Activated CD4-positive, alpha-beta T cell treated with anti-CD3 and anti-CD28 coated beads, Interleukin-2, amount 10 ng/mL, durations not matched to agents 7 days and 5 days (primary cell): ENCODE measurements at places on chromosomes 3 and 15. TPM values are rescaled to one million over a fixed set of nuclear protein-coding genes. Genes with fewer than 3 reads are reported as not detected.
A peak's percentile ranks its signal among the peaks of the same experiment; 100 is the strongest.

- peaks cover 30% of the 10 kb centered on the region for H3K36me3 ChIP-seq
- no peaks in the 10 kb centered on the region for H3K27me3 ChIP-seq
- H3K4me3 ChIP-seq, result no peak overlapping the region
- no peak overlapping the region for H3K27ac ChIP-seq
- DNase-seq, result no peak
These were observed 198.1 kb downstream of the MBNL1 start for GRCh38 chr3:152466784-152467183.

The LRRC49 gene
- not detected for total RNA-seq

- no peaks in the 10 kb centered on the region for H3K36me3 ChIP-seq
- H3K27me3 ChIP-seq, result peaks cover 6% of the 10 kb centered on the region
- no peak overlapping the region for H3K27ac ChIP-seq
- no peaks in the 10 kb centered on the region for H3K4me1 ChIP-seq
- DNase-seq, result no peak
- H3K4me3 ChIP-seq, result no peak overlapping the region
These were observed 13.3 kb upstream of the SSUH2 start for GRCh38 chr3:8657804-8658305.

DNA sequence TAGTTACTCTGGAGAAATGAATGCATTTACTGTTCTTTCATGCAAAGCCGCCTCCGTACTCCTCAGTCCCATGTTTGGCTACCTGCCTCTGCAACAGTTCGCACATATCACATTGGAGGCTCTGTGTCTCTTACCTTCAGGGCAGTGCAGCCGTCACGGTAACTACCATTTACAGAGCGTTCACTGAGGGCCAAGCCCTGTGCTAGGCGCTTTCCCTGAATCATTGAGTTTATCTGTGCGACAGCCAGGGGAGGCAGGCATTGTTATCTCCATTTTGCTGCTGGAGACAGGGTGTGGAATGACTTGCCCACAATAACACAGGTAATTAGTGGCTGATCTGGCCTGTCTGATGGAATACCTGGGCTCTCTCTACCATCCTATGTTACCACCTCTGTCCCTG is 115.0 kb downstream of the THSD4 start:
- H3K27ac ChIP-seq, result no peak overlapping the region
- no peak overlapping the region for H3K4me3 ChIP-seq
- H3K36me3 ChIP-seq, result no peaks in the 10 kb centered on the region

DNA sequence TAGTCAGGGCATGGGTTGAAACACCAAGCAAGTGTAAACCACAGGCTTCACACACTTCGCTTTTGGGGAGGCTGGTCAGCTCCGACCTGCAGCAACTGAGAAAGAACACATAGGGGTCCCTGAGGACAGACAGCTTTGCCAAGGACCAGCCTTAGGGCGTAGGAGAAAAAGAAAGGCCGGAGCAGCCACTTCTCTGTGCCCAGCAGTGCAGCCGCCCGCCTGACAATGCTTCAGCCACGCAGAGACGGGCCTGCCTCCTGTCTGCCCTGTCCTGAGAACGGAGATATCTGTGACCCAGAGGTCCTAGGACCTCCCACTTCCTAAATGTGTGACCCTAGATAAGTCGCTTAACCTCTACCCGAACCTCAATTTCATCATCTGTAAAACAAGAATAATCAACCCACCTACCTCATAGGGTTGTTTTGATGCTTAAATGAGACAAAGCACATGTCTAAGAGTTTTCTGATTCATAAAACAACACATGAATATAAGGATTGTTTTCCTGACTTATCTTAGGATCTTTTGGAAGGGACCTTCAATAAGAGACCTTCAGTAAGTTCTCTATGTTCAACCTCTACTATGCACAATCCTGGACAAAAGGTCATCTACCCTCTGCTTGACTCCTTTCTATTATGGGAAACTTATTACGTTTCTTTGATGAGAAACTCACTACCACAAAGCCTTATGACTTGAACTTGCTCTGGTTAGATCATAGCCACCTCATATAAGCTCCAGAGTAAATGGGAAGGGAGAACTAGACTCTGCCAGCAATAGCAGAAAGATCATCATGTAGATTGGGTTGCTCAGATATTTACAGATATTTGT is 32.9 kb upstream of the RFTN1 start:
- no peak for DNase-seq
- peaks cover 17% of the 10 kb centered on the region for H3K4me1 ChIP-seq
- no peaks in the 10 kb centered on the region for H3K36me3 ChIP-seq
- H3K27me3 ChIP-seq, result no peaks in the 10 kb centered on the region
- H3K27ac ChIP-seq, result no peak overlapping the region

DNA sequence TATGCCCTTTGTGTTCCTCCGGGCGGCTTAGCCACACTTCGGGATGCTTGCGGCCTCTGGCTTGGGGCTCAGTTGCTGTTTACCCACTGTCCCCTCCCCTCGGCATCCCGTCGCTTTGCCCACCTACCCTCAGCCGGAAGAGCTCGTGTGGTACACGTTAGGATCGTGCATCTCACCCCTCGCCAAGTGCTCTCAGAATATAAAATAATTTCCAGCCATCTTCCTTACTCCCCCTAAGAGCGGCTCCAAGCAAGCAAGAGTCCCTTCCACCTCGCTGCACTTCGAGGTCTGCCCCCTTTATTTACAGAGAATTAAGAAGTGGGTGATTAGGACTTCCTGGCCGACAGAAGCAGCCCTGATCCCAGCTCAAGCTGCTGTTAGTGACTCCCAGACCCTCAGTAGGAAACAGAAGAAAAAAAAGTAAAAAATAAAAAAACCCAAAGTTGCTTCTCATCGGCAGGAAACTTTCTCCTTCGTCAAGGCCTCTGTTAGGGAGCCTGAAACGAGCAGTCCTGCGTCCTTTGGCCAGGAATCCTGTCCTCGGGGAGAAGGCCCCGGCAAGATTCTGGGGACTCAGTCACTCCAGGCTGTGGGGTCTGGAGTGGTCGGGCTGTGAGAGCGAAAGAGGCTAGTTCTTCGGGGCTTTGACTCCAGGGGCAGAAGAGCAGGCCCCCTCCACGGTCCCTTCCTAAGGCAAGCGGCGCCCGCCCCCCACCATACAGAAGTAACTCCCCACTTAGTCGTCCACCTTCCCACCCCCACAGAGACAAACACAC is 3.0 kb downstream of the MEIS2 start:
- DNase-seq, result no peak
- peak overlapping the region; percentile 38 for H3K4me3 ChIP-seq
- peaks cover 26% of the 10 kb centered on the region for H3K4me1 ChIP-seq

- no peak overlapping the region for H3K4me3 ChIP-seq
- H3K4me1 ChIP-seq, result no peaks in the 10 kb centered on the region
- H3K36me3 ChIP-seq, result no peaks in the 10 kb centered on the region
- H3K27ac ChIP-seq, result no peak overlapping the region
- no peak for DNase-seq
- no peaks in the 10 kb centered on the region for H3K27me3 ChIP-seq
These were observed 349.2 kb upstream of the MCTP2 start for GRCh38 chr15:93882141-93882540.

GRCh38 chr3:105744202-105744601 is 124.6 kb downstream of the CBLB start:
- H3K27ac ChIP-seq, result no peak overlapping the region
- peaks cover 79% of the 10 kb centered on the region for H3K36me3 ChIP-seq
- peaks cover 59% of the 10 kb centered on the region for H3K4me1 ChIP-seq
- H3K4me3 ChIP-seq, result no peak overlapping the region
- no peak for DNase-seq

DNA sequence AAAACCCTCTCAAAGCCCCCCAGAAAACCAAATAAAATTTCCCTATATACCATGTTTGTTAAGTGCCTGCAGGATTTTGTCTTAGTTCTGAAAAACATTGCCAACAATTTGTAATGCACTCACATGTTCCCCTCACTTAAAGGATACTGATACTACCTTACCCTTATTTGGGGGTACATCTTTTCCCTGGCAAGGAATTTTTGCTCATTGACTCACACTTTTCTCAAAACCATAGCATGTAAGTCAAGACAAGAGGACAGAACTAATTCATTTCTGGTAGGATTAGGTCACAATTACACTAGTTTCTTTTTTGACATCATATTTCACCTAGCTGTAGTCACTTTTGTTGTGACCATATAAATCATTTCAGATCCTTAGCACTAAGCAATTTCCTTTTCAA is 222.2 kb downstream of the THRB start:
- peaks cover 7% of the 10 kb centered on the region for H3K27me3 ChIP-seq
- H3K4me3 ChIP-seq, result no peak overlapping the region
- DNase-seq, result no peak
- no peaks in the 10 kb centered on the region for H3K4me1 ChIP-seq
- H3K27ac ChIP-seq, result no peak overlapping the region

DNA sequence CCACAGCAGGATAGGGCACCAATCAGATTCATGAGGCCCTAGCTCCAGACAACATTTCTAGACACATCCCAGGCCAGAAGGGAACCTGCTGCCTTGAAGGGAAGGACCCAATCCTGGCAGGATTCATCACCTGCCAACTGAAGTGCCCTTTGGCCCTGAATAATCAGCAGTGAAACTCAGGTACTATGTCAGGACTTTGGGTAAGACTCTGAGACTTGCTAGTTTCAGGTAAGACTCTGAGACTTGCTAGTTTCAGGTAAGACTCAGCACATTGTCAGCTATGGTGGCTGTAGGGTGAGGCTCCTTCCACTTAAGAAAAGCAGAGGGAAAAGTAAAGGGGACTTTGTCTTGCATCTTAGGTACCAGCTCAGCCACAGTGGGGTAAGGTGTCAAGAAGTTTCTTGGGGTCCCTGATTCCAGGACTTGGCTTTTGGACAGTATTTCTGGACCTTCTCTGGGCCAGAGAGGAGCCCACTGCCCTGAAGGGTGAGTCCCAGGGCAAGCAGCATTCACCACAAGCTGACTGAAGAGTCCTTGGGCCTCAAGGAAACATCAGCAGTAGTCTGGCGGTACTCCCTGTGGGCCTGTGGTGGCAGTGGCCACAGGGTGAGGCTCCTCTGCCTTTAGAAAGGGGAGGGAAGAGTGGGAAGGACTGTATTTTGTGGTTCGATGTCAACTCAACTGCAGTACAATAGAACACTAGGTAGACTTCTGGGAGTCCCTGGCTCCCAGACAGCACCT is 13.7 kb upstream of the COL8A1 start:
- no peak overlapping the region for H3K27ac ChIP-seq
- no peak for DNase-seq
- H3K27me3 ChIP-seq, result no peaks in the 10 kb centered on the region
- H3K4me1 ChIP-seq, result no peaks in the 10 kb centered on the region
- H3K4me3 ChIP-seq, result no peak overlapping the region
- H3K36me3 ChIP-seq, result no peaks in the 10 kb centered on the region

GRCh38 chr15:63987796-63988378 is 58.4 kb downstream of the DAPK2 start:
- H3K27me3 ChIP-seq, result no peaks in the 10 kb centered on the region
- no peak overlapping the region for H3K27ac ChIP-seq
- H3K4me3 ChIP-seq, result no peak overlapping the region
- no peaks in the 10 kb centered on the region for H3K36me3 ChIP-seq
- H3K4me1 ChIP-seq, result peaks cover 8% of the 10 kb centered on the region

The CCDC32 gene
- total RNA-seq, result 22.7 TPM

- no peaks in the 10 kb centered on the region for H3K27me3 ChIP-seq
- H3K4me3 ChIP-seq, result peak overlapping the region; percentile 38
- H3K36me3 ChIP-seq, result peaks cover 18% of the 10 kb centered on the region
- peaks cover 39% of the 10 kb centered on the region for H3K4me1 ChIP-seq
- peak overlapping the region; percentile 44 for H3K27ac ChIP-seq
- DNase-seq, result no peak
These were observed 1.8 kb upstream of the IQGAP1 start for GRCh38 chr15:90386221-90386620.

GRCh38 chr3:38610436-38610835 is 39.1 kb downstream of the SCN5A start:
- no peak overlapping the region for H3K27ac ChIP-seq
- DNase-seq, result no peak
- H3K36me3 ChIP-seq, result no peaks in the 10 kb centered on the region
- H3K27me3 ChIP-seq, result no peaks in the 10 kb centered on the region
